Putamen (tissue), 1 donor: ENCODE measurements at places on chromosomes 7 and 10.
A peak's percentile ranks its signal among the peaks of the same experiment; 100 is the strongest.

- no peak for DNase-seq
Measured at GRCh38 chr10:75548356-75548755, 116.9 kb downstream of the LRMDA start.

- no peak for DNase-seq
Measured at GRCh38 chr7:92402920-92403759, 44.1 kb upstream of the GATAD1 start.

DNA sequence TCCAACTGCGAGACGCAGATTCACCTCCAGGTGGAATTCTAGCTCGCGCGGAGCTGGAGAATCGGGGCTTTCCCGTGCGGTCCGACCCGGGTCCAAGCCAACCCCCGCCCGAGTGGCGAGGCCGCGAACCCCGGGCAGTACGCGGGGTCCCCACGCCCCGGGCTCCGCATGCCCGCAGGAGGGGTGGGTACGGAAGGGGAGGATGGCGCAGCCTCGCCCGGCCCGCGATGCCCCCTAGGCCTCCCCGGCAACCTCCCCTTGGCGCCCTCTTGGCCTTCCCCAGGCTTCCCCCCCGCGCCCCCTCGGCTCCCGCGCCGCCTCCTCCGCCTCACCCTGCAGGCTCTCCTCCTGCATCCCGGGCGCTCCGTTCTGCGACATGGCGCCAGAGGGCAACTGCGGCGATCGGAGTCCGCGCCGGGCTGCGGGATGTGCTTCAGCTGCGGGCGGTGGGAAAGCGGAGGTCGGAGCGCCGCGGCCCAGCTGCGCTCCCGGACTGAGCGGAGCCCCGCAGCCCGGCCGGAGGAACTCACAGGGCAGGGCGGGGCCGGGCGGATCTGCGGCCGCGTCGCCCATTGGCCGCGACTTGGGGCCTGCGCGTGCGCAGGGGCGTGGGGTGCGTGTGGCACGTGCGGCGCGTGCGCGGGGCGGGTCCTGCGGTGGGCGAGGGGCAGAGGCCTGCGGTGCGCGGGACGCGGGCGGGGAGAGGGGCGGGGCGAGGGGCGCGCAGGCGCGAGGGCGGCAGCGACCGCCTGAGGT, at the start of gene BNIP3:
BNIP3 (minus strand) TSS at position 495 of the 756 bp plus-strand sequence; CDS start at position 378, 117 bp downstream.
- DNase-seq: peak; percentile 90

DNA sequence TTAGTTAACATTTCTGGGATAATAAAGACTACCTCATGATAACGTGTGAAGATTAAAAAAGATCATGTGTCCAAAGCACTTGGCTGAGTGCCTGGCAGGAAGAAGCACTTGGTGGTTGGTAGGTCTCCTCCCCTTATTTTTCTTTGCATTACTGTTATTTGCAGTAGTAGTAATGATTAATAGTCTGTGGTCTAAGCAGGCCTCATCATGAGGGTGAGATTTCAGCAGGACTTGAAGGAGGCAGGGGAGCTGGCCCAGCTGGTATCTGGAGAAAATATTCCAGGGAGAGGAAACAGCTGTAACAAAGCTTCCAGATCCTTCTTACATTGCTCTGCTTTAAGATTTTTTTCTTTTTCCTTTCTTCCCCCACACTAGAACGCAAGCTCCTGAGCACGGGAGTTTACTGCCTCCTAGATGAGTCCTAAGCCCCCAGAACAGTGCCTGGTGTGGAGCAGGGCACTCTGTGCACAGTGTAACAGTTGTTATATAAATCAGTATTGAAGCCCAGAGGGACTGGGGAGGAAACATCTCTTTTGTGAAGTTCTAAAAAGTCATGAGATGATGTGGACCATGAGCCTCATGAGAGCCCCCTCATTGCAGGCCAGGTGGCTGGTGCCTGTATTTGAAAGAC, 31.1 kb upstream of the RHEB start:
- no peak for DNase-seq

GRCh38 chr7:154541606-154542005, 461.3 kb downstream of the PAXIP1 start:
- DNase-seq: no peak

DNA sequence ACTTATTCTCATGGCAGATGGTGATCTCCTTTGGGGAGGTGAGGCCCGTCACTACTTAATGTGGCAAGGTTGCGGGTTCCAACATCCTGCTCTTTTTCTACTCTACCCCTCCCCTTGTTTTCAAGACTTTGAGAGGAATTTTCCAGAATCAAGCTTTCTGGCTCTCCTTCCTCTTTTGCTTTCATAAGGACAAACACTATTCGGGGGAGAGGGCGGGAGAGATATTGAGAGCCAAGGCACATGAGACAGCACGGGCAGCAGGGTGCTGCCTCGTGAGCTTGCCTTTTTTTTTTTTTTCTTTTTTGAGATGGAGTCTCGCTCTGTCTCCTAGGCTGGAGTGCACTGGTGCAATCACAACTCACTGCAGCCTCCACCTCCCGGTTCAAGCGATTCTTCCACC, 6.9 kb upstream of the PFKFB3 start:
- no peak for DNase-seq

DNA sequence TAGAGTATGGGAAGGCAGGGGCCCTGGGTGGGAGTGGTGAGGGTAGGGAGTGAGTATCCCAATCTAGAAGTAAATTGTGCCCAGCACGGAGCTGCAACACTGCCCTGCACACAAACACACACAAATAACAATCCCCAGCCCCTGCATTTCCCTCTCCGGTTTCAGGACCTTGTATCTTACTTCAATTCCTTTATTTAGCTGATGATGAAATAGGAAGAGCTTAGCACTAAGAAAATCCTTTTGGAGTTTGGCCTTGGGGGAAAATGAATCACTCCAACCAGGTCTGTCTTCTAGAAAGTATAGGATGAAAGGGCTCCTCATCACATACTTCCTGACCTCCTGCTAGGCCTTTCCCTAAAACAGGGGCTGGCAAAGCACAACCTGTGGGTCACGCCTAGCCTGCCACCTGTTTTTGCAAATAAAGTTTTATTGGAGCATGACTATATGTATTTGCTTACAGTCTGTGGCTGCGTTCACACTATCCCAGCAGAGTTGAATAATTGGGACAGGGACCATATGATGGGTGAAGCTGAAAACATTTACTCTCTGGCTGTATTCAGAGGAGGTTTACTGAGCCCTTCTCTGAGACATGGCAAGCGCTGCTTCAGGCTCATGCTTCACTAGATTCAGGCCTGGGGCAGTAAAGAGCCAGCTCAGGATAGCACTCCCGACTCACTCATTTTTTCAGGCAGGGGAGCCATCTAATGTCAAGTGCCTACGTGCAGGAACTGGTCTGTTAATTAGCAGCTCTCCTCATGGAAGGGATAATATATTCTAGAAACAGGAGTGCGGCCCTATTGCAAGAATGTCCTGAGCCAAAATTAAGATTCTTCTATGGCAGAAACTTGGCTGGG, 111.0 kb downstream of the EGFR start:
- DNase-seq: no peak
